ENCODE measurements at places on chromosomes 12 and 14. TPM values are rescaled to one million over a fixed set of nuclear protein-coding genes. Genes with fewer than 3 reads are reported as not detected.

Gene SPIC
- total RNA-seq: not detected

Gene ABCD2
- total RNA-seq: 13.3 TPM

Gene GPX2
- not detected for total RNA-seq

Gene TSPAN8
- total RNA-seq: 0.25 TPM

Gene MAP1LC3B2
- total RNA-seq: 1.2 TPM

Gene NKX2-1
- 0.49 TPM for total RNA-seq

Gene CELA1
- total RNA-seq: not detected

Gene CLEC9A
- total RNA-seq: not detected

Gene RERG
- 2.2 TPM for total RNA-seq

Gene CLEC6A
- not detected for total RNA-seq

Gene ZFYVE26
- 21.4 TPM for total RNA-seq

Gene LRRC23
- total RNA-seq: 7.1 TPM

Gene PLA2G1B
- total RNA-seq: 1.2 TPM

Gene MSI1
- 8.9 TPM for total RNA-seq

Gene SLC6A13
- 14.0 TPM for total RNA-seq

Gene TEAD4
- total RNA-seq: 0.25 TPM

Gene USP44
- 3.4 TPM for total RNA-seq

Gene CLEC4D
- not detected for total RNA-seq

Gene DHRS4L2
- 1.7 TPM for total RNA-seq
